ENCODE measurements at places on chromosomes 2 and 18. TPM values are rescaled to one million over a fixed set of nuclear protein-coding genes. Genes with fewer than 3 reads are reported as not detected.

CCDC68 gene
- total RNA-seq = 90.5 TPM

GALR1 gene
- 0.55 TPM for total RNA-seq

VIL1 gene
- total RNA-seq = 120 TPM

DUSP2 gene
- 8.3 TPM for total RNA-seq

FOXD4L1 gene
- not detected for total RNA-seq

POTEI gene
- 0.58 TPM for total RNA-seq

TCF23 gene
- not detected for total RNA-seq

GRP gene
- not detected for total RNA-seq

PLGLB2 gene
- 2.9 TPM for total RNA-seq

PRSS56 gene
- not detected for total RNA-seq

GRCh38 chr2:101111917-101112771 is 39.0 kb downstream of the TBC1D8 start:
- no peaks in the 10 kb centered on the region for H3K36me3 ChIP-seq
- H3K4me3 ChIP-seq = no peak overlapping the region
- DNase-seq = no peak
- peak overlapping the region; percentile 84 for H3K27ac ChIP-seq

DNA sequence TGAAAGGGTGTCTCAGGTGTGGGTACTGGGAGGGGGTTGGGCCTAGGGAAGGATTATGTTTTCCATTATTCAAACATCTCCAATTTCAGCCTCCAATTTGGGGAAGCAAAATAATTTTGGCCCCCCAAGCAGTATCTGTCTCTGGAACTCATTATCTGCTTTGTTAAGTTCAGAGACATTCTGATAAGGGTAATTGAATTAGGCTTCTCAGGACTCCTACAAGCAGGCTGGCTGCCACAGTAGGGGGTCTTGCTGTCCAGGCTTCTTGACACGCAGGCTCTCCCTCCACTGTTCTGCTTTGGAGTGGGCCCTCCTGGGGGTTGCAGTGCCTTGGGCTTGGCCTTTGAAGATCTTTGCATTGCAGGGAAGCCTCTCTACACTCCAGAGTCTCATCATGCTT is 108.1 kb upstream of the SIX2 start:
- H3K27ac ChIP-seq = no peak overlapping the region
- H3K4me3 ChIP-seq = no peak overlapping the region
- DNase-seq = no peak
- no peaks in the 10 kb centered on the region for H3K27me3 ChIP-seq

GRCh38 chr18:31101183-31102024 is 817 bp downstream of the DSC2 start:
- peak; percentile 75 for DNase-seq
- no peaks in the 10 kb centered on the region for H3K36me3 ChIP-seq
- H3K27me3 ChIP-seq = peaks cover 33% of the 10 kb centered on the region
- peak overlapping the region; percentile 80 for H3K27ac ChIP-seq
- peak overlapping the region; percentile 50 for H3K4me3 ChIP-seq

DNA sequence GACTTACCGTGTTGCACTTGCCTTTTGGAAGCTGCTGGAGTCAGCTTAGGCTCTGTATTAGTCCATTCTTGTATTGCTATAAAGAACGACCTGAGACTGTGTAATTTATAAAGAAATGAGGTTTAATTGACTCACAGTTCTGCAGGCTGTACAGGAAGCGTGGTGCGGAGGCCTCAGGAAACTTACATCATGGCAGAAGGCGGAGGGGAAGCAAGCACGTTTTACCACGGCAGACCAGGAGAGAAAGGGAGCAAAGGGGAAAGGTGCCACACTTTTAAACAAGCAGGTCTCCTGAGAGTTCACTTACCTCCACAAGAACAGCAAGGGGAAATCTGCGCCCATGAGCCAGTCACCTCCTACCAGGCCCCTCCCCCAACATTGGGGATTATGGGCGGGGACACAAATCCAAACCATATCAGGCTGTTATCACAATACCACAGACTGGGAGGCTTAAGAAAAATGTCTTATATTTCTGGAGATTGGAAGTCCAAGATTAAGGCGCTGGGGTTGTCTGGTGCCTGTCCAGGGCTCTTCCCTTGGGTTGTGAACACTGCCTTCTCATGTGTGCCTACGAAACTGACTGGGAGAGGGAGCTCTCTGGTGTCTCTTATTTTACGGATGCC is 3.6 kb upstream of the D2HGDH start:
- no peak overlapping the region for H3K4me3 ChIP-seq
- no peak overlapping the region for H3K27ac ChIP-seq
- no peaks in the 10 kb centered on the region for H3K27me3 ChIP-seq

DNA sequence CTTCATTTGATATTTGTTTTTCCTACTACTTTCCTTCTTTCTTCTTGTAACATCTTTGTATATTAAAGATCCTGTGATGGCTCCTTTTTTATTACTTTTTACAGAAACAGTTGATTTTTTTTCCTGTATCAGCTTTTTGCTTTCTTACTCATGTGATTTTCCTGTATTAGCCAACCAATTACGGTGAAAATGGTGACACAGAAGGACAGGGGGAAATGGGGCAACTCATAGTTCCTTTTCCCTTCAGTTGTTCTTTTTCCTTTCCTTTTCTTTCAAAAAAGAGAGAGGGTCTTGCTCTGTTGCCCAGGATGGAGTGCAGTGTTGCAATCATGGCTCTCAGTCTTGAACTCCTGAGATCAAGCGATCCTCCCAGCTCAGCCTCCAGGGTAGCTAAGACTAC is 117.8 kb downstream of the ATL2 start:
- H3K4me1 ChIP-seq = no peaks in the 10 kb centered on the region
- no peak overlapping the region for H3K4me3 ChIP-seq
- no peak overlapping the region for H3K27ac ChIP-seq
- no peaks in the 10 kb centered on the region for H3K36me3 ChIP-seq
- no peak for DNase-seq

GRCh38 chr2:237222178-237222577 is 136.5 kb downstream of the COPS8 start:
- peaks cover 25% of the 10 kb centered on the region for H3K4me1 ChIP-seq
- H3K27ac ChIP-seq = peak overlapping the region; percentile 43
- H3K36me3 ChIP-seq = no peaks in the 10 kb centered on the region
- no peak overlapping the region for H3K4me3 ChIP-seq
- peaks cover 4% of the 10 kb centered on the region for H3K27me3 ChIP-seq

- H3K27ac ChIP-seq = no peak overlapping the region
- H3K36me3 ChIP-seq = no peaks in the 10 kb centered on the region
- peaks cover 43% of the 10 kb centered on the region for H3K4me1 ChIP-seq
- peak overlapping the region; percentile 82 for H3K4me3 ChIP-seq
- no peak for DNase-seq
These were observed 214.1 kb upstream of the STON1 start for GRCh38 chr2:48315896-48316194.

- no peaks in the 10 kb centered on the region for H3K36me3 ChIP-seq
- no peaks in the 10 kb centered on the region for H3K4me1 ChIP-seq
- H3K4me3 ChIP-seq = no peak overlapping the region
- DNase-seq = no peak
- no peak overlapping the region for H3K27ac ChIP-seq
These were observed 154.3 kb downstream of the THSD7B start for GRCh38 chr2:136919682-136920081.

DNA sequence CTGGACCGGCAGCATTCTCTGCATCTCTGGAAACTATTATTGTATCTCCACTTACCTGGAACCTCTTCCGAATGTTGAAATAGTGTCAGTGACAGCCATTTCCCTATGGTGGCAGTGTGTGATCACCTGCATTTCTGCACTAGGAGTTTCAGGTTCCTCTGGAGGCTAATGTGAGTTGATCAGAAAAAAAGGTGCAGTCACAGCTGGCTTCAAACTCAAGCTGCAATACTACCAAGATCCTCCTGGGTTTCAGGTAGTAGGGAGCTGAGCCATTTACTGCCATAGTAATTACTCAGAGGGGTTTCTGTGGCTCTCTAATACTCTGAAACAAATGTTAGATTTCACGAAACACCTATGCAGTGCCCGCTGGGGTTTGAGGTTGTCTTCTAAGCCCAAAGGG is 183.5 kb upstream of the OSR1 start:
- no peak overlapping the region for H3K4me3 ChIP-seq
- no peaks in the 10 kb centered on the region for H3K27me3 ChIP-seq
- H3K36me3 ChIP-seq = no peaks in the 10 kb centered on the region

GRCh38 chr2:55364189-55365055 is 55.2 kb downstream of the CCDC88A start:
- peak overlapping the region; percentile 39 for H3K27ac ChIP-seq
- H3K4me1 ChIP-seq = peaks cover 29% of the 10 kb centered on the region
- no peaks in the 10 kb centered on the region for H3K36me3 ChIP-seq

DNA sequence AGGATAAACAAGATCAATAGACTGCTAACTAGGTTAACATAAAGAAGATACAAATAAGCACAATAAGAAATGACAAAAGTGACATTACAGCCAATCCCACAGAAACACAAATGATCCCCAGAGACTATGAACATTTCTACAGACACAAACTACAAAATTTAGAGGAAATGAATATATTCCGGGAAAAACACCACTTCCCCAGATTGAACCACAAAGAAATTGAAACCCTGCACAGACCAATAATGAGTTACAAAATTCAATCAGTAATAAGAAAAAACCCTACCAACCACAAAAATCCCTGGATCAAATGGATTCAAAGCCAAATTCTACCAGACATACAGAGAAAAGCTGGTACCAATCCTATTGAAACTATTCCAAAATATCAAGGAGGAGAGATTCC is 232.4 kb upstream of the RBMS1 start:
- no peaks in the 10 kb centered on the region for H3K4me1 ChIP-seq
- DNase-seq = no peak
- H3K27me3 ChIP-seq = no peaks in the 10 kb centered on the region
- H3K27ac ChIP-seq = no peak overlapping the region

DNA sequence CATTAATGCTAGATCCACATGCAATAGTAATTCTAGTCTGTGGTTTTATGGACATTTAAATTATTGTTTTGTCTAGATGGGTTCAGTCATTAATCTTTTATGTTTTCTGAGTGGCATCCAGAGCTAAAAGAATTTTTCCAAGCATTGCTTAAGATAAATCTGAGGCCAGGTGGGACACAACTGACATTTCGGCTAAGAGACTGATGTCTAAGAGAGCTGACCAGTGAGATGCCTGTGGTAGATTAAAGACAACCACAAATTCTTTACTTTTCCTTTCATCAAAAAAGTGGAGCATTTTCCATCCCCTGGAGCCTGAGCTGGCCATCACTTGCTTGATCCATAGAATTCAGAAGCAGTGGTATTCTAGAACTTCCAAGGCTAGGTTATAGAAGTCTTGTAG is 182.2 kb downstream of the NRP2 start:
- H3K27me3 ChIP-seq = no peaks in the 10 kb centered on the region
- H3K27ac ChIP-seq = no peak overlapping the region
- H3K36me3 ChIP-seq = no peaks in the 10 kb centered on the region
- H3K4me1 ChIP-seq = peaks cover 4% of the 10 kb centered on the region

GRCh38 chr2:219684721-219685689 is 57.6 kb downstream of the SLC4A3 start:
- H3K4me3 ChIP-seq = peak overlapping the region; percentile 50
- peaks cover 18% of the 10 kb centered on the region for H3K4me1 ChIP-seq
- no peaks in the 10 kb centered on the region for H3K36me3 ChIP-seq
- H3K27ac ChIP-seq = peak overlapping the region; percentile 18
- DNase-seq = peak; percentile 73

DNA sequence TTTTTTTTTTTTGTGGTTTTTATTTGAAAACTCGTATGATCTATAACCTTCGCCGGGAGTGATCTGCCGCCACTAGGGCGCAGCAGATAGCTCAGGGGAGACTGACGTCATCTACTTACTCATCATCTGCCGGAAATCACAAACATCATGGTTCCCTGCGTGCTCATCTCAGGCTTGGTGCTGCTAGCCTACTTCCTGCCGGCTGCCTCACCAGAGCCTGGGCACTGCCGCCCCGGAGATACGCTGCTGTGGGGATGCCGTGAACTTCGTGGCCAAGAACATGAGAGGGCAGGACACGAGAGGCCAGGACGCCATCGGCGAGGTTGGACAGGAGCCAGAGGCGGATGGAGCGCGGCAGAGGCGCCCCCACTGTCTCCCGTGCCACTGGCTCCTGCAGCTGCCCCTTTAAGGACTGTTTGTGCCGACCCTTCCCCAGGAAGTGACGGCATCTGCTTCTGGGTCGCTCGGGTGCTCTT is 68.8 kb downstream of the DOK6 start:
- H3K4me1 ChIP-seq = no peaks in the 10 kb centered on the region
- no peak overlapping the region for H3K4me3 ChIP-seq
- H3K36me3 ChIP-seq = no peaks in the 10 kb centered on the region
- peak; percentile 7 for DNase-seq
- H3K27ac ChIP-seq = no peak overlapping the region

- H3K27ac ChIP-seq = no peak overlapping the region
- no peak for DNase-seq
- H3K27me3 ChIP-seq = no peaks in the 10 kb centered on the region
- no peaks in the 10 kb centered on the region for H3K36me3 ChIP-seq
These were observed 311.1 kb downstream of the NRXN1 start for GRCh38 chr2:50720697-50721315.

DNA sequence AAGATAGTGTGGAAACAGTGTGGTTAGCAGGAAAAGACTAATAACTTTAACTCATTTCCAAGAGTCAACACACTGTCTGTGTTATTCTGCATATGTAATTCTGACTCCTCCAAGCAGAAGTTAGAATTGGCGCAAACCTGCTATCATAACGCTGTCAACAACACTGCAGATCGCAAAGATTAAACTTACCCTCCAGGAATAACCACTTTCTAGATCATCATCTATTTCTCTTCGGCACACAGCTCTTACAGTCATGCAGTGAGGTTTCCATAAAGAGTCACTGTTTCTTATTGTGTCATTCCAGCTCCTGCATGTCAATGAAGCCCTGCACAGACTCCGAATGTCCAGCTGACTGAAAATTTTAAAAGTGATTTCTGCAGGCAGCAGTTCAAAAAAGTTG is 2.4 kb downstream of the FBXO48 start:
- no peaks in the 10 kb centered on the region for H3K27me3 ChIP-seq
- H3K36me3 ChIP-seq = no peaks in the 10 kb centered on the region
- no peak for DNase-seq
- H3K27ac ChIP-seq = no peak overlapping the region

- no peaks in the 10 kb centered on the region for H3K27me3 ChIP-seq
- no peaks in the 10 kb centered on the region for H3K4me1 ChIP-seq
- no peaks in the 10 kb centered on the region for H3K36me3 ChIP-seq
- H3K4me3 ChIP-seq = no peak overlapping the region
- no peak overlapping the region for H3K27ac ChIP-seq
- DNase-seq = no peak
These were observed 63.8 kb upstream of the GALNT3 start for GRCh38 chr2:165857876-165858275.

- no peaks in the 10 kb centered on the region for H3K36me3 ChIP-seq
- no peak overlapping the region for H3K4me3 ChIP-seq
- H3K4me1 ChIP-seq = no peaks in the 10 kb centered on the region
- no peak overlapping the region for H3K27ac ChIP-seq
- no peaks in the 10 kb centered on the region for H3K27me3 ChIP-seq
These were observed 289.4 kb downstream of the AFF3 start for GRCh38 chr2:99852956-99853355.

GRCh38 chr2:20650393-20650876 is 463 bp downstream of the HS1BP3 start:
- H3K27ac ChIP-seq = peak overlapping the region; percentile 96
- H3K4me1 ChIP-seq = peaks cover 19% of the 10 kb centered on the region
- peaks cover 10% of the 10 kb centered on the region for H3K36me3 ChIP-seq
- H3K27me3 ChIP-seq = no peaks in the 10 kb centered on the region
